ENCODE measurements at places on chromosomes 5 and 9.

DNA sequence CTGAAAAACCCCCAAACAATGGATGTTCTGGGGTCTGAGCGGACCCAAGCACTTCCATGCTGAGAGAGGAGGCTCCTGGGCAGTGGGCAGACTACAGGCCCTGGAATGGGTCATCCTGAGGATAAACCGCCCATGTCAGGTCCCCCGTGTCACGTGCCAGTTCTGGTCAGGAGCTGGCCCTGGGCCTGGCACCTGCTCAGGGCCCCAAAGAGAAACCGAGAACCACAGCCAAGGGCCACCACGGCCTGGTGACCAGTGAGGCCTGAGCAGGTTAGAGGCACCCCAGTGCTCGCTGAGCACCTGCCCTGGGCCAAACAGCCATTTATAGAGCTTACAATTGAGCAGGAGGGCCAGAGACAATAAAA, 15.8 kb downstream of the LMAN2 start:
- no peak for DNase-seq

DNA sequence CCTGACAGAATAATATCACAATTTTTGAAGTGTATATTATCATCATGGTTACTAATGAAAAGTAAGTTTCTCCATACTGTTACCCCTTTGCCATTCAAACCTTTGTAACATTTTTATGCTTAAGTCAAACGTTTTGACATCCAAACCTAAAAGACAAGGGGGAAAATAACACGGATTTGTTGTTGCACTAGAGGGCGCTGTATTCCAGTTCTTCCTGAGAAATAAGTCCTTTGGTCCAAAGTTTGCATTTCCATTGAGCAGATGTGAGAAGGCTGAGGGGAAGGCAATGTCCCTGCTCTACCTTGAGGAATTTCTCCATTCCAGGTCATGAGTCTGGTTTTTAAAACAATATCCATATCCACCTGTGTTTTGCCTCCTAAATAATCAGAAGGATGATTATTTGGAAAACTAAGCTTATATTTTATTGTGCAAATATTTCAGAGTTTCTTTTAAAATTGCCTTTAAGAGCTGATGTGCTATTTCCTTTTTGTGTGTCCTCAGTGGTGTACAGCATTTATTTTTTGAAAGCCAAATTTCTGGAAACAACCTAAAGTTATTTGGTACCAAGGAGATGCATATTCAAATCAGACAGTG, 9.7 kb downstream of the LECT2 start:
- peak; percentile 56 for DNase-seq

DNA sequence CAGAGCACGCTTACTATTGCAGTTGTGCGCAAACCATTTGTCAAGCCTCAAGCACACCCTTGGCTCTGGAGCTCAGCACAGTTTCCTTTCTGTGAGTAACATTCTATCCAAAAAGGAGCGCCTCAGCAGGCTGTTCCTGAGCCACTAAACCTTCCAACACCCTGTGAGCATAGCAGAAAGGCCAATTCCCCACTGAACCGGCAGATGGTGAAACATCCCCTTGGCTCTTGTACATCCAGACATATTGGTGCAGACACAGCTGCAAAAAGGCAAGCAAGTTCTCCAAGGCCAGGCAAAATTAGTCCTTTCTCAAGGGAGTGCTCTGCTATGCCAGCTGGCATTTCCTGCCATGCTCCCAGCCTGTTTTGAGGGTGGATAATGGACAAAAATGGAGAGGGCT, 44.1 kb upstream of the CEMIP2 start:
- DNase-seq = no peak

GRCh38 chr9:89218040-89218928, 39.7 kb upstream of the SHC3 start:
- no peak for DNase-seq

DNA sequence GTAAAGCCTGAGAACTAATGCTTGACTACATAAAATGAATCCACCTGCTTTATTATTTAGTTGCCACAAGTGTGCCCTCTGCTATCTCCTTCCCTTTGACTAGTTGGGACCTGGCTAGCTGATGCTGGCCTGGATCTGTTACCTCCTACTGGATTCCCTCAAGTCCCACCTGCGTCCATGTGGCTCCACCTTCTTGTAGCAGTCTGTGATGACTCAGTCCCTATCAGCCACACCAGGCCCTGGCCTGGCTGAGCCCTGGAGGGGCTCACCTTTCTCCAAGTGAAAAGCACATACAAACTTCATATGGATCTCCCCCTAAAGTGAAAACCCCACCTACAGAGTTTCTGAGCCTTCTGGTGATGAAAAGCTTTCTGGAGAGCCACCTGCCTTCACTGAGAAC, 611.4 kb downstream of the SEMA5A start:
- no peak for DNase-seq

DNA sequence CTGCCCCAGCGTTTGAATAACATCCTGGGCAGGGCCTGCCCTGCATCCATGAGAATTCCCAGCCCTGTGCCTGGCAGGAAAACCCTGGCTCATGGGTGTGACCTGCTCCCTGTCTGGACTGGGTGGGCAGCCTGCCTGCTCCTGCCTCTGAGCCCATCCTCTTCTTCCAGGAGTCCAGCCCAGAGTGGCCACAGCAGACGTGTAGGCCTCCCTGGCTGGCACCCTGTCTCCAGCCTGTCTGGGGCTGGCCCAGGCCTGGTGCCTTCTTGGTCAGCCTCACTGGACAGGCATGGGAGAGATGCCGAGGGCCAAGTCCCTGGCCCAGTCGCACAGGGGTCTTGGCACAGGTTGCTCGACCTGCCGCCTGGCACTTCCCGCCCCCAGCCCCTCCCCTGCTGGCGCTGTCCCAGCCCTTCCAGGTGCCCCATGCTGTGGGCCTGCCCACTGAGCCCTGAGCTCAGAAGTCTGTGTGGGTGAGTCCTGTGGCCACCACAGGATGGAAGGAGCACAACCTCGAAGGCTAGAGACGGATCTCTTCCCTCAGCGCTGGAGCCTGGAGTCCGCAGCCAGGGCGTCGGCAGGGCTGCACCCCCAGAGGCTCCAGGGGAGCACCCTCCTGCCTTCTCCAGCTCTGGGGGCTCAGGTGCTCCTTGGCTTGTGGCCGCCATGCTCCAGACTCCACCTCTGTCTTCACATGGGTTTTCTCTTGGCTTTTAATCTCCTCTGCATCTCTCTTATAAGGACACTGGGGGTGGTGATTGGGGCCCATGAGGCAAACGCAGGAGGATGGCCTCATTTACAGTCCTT, 11.8 kb upstream of the COL5A1 start:
- DNase-seq = no peak

- no peak for DNase-seq
Observed at GRCh38 chr5:35593338-35593737, 24.3 kb upstream of the SPEF2 start.

- DNase-seq = peak; percentile 57
Observed at GRCh38 chr5:115209279-115209678, 39.6 kb upstream of the TRIM36 start.

GRCh38 chr9:109452761-109453160, 45.3 kb downstream of the PTPN3 start:
- DNase-seq = no peak

DNA sequence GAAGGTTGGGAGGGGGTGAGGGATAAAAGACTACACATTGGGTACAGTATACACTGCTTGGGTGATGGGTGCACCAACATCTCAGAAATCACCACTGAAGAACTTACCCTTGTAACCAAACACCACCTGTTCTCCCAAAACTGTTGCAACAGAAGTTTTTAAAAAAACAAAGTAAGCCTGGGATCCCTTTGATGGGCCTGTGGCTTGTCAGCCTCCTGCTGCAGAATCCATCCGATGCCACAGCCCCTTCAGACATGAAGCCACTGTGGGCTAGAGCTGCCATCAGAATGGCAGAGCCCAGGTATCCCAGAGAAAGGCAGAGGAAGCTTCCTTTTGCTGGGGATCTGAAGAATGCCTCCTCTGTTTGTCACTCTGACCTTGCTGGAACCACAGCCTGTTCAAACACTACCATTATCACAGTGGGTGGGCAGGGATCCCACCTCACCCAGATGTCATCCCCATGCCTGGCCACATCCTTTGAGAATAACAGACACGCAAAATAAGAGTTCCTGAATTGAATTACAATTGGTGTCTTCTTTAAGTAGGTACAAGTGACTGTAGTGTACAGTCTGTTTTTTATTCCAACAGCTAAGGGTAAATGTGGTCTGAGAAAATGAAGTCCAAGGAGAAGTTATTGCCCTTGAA, 78.1 kb upstream of the DIRAS2 start:
- DNase-seq = no peak

DNA sequence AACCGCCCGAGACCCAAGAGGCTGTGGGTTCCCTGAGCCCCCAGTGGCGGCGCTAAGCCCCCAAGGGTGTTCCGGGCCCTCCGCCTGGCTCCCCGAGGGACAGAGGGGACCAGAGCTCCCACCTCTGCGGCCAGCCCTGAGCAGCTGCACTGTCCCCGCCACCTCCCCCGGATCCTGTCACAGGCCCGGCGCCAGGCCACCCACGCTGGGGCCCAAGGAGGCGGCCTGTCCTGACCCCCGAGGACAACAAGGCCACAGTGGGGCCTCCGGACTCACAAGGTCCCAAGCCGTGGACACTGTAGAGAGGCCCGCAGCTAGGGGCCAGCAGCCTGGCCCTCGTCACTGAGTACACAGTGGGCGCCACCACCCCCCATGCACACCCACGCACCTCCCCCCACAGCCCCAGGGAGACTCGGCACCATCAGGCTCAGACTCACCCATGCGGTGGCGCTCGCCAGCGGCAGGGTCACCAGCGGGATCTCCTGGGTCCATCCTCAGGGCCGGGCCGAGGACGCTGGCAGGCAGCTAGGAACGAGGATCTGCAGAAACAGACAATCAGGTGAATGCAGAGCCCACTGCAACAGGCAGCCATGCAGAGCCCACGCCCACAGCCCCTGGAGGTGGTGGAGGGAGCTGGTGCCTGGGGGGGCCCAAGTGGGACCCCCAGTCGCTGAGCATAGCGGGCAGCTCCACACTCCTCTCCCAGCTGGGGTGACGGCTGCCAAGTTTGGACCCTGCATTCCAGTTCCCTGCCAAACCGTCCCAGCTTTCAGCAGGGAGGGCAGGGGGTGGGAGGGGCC, 27.9 kb downstream of the EXD3 start:
- DNase-seq = no peak

DNA sequence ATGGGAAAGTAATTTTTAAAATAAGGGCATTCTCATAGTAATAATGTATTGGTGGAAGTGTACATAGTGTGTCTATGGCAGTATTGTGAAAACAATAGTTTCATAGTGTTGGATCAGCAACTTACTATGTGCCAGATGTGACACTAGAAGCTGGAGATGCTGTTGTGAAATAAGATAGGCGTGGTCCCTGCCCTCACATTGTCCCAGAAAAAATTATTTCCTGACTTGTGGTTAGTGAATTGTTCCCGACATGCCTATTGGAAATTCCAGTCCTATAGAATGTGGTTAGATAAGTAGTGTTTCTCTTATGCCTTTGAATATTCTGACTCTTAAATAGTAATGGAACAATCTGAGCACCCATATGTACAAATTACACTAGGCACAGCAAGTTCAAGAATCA, 55.3 kb upstream of the MTAP start:
- DNase-seq = no peak

DNA sequence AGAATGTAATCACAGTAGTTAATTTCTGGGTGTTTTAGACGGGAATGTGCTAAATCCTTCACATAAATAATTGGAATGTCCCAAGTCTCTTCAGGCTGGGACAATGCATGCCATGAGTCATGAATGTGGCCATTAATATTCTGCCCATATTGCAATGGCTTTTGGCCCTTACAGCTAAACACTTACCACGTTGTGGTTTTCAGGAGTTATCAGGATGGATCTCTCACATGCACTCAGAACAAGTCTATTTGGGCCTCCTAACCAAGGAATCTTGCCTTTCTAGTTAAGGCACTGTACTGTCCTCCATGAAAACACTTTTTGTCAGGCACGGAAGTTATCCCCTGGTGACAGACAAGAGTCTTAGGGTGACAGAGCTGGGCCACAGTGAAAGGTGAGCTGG, 32.7 kb downstream of the PKD2L2 start:
- DNase-seq = no peak

DNA sequence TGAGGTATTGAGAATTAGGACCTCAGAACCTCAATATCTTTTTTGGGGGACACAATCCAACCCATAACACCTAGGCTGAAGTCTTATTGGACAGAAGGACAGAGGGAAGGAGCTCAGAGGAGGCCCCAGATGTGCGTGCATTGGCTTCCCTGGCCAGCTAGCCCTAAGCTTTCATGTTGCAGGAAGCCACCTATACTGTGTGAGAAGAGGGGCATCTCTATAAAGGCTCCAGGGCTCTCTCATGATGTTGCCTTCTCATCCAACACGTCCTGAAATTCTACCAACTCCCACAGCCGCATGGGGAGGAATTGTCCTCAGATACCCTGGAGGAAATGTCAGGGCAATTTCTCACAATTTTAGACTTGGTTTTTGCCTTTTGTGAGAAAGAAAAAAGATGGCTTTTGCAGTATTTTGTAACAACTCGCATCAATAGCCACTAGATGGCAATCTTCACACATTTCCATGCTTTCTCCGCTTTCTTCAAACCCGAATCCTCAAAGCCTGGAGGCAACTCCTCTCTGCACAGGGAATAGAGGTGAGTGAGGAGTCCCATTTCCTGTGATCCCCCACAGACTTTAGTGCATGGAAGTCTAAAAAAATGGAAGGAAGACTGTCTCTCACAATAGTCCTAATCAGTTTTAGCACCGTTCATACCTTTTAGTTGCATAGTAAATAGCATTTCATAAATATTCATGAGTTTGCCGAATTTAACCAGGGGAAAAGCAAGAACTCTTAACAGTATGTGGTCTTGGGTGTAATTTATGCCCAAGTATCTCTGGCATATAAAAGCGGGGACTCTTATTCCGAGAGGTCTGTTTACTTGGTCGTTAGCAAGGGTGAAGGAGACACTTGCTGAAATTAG, 7.4 kb upstream of the PPP3R2 start:
- DNase-seq = peak; percentile 35

DNA sequence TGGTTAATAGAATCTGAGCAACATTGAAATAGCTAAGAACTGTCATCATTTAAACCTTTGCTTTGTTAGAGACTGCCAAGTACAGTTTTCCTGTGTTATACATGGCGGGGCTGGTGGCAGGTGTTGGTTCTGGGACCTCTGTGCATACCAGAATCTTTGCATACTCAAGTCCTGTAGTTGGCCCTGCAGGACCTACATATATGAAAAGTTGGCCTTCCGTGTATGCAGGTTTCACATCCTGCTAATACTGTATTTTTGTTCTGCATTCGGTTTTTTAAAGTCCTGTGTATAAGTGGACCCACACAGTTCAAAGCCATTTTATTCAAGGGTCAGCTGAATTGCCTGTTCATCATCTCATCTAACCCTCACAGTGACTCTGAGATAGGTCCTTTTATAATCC, 36.4 kb downstream of the LARP1 start:
- DNase-seq = no peak

DNA sequence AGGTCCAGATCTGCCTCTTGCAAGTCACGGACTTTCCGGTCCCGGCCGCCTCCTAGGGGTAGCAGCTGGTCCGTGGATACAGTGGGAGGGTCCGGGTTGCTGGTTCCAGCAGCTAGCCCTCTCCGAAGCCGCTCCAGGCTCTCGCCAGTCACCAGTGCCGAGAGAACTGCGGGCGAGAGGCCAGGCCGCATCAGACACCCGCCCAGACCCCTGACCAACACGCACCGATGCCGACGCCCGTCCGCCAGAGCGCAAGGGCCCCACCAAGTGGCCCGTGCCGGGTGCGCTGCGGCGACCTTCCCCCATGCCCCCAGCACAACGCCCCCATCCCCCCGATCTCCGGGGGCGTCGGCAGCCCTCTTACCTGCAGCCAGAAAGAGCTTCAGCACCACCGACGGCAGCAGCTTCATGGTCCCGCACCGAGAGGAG, 470 bp downstream of the HBEGF start:
- no peak for DNase-seq

GRCh38 chr5:124921694-124922093, 175.3 kb upstream of the ZNF608 start:
- DNase-seq = no peak

GRCh38 chr5:167582886-167583285, 708.6 kb upstream of the WWC1 start:
- DNase-seq = no peak
